ENCODE measurements at places on chromosomes 3 and 15. TPM values are rescaled to one million over a fixed set of nuclear protein-coding genes. Genes with fewer than 3 reads are reported as not detected.

Gene PTH1R
- total RNA-seq: 12.7 TPM

DNA sequence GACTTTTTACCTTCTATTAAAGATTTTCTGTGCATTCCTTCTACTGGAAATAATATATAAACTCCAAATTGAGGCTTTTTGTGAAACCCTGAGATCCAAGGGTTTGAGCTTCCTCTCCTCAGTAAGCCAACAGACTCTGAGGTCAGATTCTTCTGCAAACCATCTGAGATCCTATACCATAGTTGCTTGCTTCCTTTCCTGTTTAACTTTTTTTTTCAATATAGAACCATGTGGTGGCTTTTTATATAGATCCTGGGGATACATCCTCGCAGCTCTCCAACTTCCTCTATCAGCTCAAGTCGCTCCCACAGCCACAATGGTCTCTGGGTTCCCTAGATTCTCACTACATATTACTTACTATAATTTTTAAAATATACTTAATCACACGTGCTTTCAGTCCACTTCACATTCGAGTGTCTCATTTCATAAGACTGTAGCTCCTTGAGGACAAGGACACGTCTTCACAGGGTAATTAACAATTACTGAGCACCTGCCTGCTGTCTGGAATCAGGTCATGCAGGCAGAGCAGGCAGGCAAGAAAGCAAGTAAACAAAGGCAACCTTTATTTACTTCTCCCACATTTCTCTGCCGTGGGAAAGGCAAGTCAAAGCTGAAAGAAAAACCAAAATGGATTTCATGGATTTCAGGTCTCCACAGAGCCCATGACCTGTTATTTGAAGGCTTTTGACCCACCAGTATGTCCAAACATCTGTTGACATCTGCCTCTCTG is 941.5 kb downstream of the FHIT start:
- no peak for DNase-seq

Gene CLPX
- 54.6 TPM for total RNA-seq

GRCh38 chr3:192215-192929 is 4.2 kb upstream of the CHL1 start:
- DNase-seq: no peak

All from Right ventricle myocardium inferior (tissue), 1 donor.